ENCODE measurements at places on chromosomes 12 and 14.

GRCh38 chr12:122868471-122869177 is 27.3 kb downstream of the VPS37B start:
- DNase-seq: no peak

GRCh38 chr12:3142386-3142785 is 65.2 kb downstream of the TSPAN9 start:
- DNase-seq: no peak

GRCh38 chr12:47868041-47868440 is 36.8 kb downstream of the VDR start:
- no peak for DNase-seq

GRCh38 chr12:50109319-50109718 is 2.7 kb upstream of the COX14 start:
- DNase-seq: no peak

- DNase-seq: peak; percentile 23
These were observed 1221.4 kb downstream of the VRK1 start for GRCh38 chr14:98018628-98019027.

Measured in stimulated activated CD4-positive, alpha-beta T cell treated with anti-CD3 and anti-CD28 coated beads, Interleukin-4, amount 100 ng/mL, for 4 hours (primary cell).